ENCODE measurements at places on chromosomes 6 and 20. TPM values are rescaled to one million over a fixed set of nuclear protein-coding genes. Genes with fewer than 3 reads are reported as not detected.

GRCh38 chr20:33664085-33664761 is 2.1 kb downstream of the C20orf144 start:
- no peak for DNase-seq

GRCh38 chr6:31356946-31357466 is at the start of gene HLA-B:
HLA-B (minus strand) TSS chr6:31357179; CDS start chr6:31357158, 21 bp downstream.
- peak; percentile 66 for DNase-seq

GRCh38 chr6:44867571-44868334 is 460.4 kb upstream of the RUNX2 start:
- no peak for DNase-seq

DNA sequence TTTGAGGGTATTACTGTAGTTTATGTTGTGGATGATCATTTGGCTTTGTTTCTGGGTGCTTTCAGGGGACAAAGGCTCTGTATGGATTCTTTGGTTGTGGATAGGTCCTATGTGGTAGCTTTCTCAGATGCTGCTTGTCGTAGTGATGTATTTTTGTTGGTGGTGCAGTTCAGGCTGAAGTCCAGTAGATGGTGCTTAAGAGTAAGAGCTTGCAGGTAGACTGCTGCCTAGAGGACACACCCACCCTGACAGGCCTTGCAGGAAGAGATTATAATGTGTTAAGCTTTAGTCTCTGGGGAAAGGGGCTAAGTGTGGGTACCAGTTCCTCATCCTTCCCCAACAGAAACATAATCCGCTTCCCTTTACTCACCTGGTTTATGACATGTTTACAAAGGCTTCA is 62.6 kb upstream of the ADGRB3 start:
- peak; percentile 18 for DNase-seq

- no peak for DNase-seq
These were observed 8.4 kb downstream of the GABBR1 start for GRCh38 chr6:29624520-29624961.

GRCh38 chr6:140718021-140718420 is 1343.6 kb upstream of the CITED2 start:
- DNase-seq = no peak

- no peak for DNase-seq
These were observed 147.2 kb downstream of the RPS12 start for GRCh38 chr6:132961610-132962009.

- no peak for DNase-seq
These were observed 40.4 kb downstream of the SYNJ2 start for GRCh38 chr6:158021814-158022748.

- no peak for DNase-seq
These were observed 996 bp upstream of the NFKBIE start for GRCh38 chr6:44266347-44266746.

DNA sequence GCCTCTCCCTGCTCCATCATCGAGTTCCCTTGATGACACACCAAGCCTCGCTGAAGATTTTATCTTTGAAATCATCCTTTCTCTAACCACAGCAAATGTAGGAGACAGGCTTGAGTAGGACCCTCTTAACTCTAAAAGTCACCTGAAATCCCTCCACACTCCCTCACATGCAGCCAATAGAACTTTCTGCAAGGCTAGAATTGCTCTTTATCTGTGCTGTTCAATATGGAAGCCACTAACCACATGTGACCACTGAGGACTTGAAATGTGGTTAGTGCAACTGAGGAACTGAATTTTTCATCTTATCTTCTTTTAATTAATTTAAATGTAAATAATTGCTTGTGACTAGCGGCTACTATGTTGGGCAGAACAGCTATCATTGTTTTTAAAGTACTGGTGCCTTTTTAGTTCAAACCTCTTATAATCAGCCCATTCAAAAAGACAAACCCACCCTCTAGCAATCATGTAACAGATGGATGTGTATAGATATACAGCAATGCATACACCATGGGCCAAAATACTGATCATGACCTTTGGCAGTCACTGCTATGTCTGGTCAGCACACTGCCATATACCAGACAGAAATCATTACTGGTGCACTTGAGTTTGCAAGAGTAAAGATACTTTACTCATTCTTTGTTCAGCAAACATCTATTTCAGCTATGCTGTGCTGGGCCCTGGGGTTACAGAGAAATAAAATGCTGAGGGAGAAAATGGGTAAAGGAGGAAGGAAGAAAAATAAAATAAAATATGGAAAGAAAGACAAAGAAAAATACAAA is 50.0 kb downstream of the GFOD1 start:
- no peak for DNase-seq

DNA sequence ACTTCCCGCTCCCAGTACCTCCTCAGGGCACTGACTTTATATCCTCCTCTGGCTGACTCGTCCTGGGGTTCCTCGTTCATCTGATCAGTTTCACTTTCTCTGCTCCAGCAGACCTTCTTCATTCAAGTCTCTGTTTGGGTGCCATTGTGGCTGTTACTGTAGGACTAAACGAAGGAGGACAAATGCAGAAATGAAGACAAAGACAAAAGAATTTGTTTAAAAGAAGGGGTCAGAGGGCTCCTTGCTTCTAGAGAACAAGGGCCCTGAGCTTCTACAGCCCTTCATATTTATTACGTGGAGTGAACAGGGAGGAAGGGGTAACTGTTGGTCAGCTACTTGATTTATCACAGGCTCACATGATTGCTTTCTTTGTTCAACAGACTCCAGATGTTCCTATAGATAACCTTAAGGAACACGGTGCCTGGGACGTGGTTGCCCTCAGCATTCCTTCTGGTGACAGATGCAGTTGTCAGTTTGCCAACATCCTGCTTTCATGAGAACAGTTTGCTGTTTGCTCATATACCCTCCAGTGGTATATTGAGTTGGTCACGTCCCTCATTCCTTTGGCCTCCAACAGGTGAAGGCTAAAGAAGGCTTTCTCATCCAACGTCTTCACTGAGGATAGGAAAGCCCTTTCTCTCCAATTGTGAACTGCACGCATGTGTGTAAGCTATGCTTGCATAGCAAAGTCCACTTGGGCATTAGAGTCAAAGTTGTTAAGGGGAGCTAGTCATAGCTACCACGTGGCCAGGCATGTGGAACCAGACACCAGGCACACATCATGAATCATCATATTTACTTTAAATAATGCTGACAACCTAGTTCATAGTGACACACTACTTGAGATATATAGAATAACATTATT is 69.1 kb upstream of the BTN3A2 start:
- no peak for DNase-seq

- no peak for DNase-seq
These were observed 124.6 kb downstream of the SYCP2 start for GRCh38 chr20:59808729-59809381.

DNA sequence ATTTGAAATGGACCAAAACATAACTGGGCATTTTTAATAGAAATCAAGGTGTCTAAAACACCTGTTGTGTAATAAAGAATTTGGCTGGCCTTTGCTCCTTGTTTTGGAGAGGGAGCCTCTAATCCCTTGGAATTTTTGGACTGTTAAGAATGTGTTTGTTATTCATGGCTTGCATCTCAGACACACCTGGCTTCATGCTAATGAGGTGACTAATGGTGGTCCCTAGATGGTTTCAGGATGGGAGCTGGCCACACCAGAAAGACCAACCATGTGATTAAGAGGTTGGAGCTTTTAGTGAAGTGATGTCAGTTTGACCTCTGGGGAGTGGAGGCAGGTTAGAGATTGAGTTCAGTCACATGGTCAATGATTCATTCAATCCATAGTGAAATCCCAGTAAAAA is 328.4 kb downstream of the DHX35 start:
- DNase-seq = no peak

DNA sequence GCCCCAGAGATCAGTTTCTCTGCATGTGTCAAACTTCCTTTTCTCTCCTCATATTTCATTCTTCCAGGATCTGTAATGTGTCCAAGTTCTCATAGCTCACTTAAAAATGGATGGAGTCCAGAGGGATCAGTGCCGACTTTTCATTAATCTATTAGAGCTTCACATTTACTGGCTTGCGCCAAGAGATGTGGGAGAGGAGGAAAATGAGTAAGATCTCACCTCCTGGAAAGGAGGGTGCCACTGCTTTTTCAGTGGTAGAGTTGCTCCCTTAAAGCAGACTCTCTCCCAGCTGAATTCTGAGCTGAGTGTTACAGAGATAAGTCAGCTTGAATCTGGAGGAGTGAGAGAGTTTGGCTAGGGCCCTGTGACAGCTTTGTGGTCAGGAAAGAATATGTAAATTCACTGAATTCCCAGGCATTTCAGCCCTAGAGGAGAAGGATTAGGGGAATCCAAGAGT is 175.9 kb downstream of the SOX4 start:
- DNase-seq = no peak

DNA sequence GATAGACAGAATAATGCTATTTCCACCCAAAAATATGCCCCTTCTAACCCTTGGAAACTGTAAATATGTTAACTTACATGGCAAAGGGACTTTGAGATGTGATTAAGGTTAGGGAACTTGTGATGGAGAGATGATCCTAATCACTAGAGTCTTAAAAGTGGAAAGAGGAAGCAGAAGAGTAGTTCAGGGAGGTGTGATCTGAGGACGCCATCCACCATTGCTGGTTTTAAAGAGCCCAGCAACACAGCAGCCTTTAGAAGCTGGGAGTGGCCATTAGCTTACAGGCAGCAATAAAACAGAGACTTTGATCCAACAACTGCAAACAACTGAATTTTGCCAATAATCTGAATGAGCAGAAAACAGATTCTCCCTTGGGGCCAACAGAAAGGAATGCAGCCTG is 30.6 kb downstream of the ZNF311 start:
- no peak for DNase-seq

- no peak for DNase-seq
These were observed 887.1 kb downstream of the TFAP2A start for GRCh38 chr6:9527679-9528286.

DNA sequence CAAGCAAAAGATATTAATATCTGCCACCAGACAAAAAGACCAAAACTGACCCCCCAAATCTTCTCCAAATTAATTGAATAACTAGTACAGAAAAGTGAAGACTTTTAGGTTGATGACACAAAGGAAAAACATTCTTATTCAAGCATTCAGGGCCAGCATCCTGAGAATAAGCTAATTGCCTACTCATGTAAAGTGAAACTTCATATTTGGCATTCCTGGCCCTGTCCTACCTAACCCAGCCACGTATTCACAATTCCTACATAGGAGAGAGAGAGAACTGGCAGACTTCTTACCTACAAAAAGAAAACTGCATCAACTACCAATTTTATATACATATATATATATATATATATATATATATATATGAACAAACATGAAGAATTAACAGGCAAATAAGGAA is 4.9 kb upstream of the ASCC3 start:
- no peak for DNase-seq

DNA sequence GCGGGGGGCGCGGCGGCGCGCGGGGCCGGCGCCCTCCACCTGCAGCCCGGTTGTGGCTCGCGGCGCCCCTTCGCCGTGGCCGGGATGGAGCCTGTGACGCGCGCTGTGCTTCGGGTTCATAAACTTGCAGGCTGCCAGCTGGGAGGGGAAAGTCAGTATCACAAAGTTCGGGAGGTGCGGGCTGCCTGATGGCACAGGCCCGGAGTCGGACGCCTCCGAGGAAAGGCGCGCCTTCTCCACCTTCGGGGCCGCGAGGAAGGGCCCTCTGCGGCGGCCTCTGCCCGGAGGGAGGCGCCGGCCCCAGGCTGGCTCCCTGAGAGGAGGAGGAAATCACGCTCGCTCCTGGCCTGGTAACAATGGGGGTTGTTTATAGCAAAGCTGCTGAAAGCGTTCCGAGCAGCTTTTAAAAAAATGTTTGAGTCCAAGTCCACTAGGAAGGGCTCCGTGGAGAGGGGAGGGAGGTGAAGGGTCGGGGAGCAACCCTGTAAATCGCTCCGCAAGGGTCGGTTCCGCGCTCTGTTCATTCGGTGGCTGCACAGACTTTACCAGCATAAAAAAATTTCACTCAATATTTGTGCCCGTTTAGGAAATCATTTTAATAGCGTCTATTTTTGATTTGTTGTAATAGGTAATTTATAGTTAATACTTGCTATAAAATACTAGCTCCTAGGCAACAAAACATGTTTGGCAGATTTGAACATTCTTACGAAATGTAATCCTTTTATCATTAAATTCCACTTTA is 1.0 kb downstream of the AFDN start:
- peak; percentile 7 for DNase-seq

The FERMT1 gene
- 12.9 TPM for total RNA-seq

The APCDD1L gene
- not detected for total RNA-seq

The CLIC5 gene
- not detected for total RNA-seq

The SYCP2 gene
- total RNA-seq = 1.3 TPM

The UNC93A gene
- total RNA-seq = not detected
